ENCODE measurements at places on chromosomes 2 and 18. TPM values are rescaled to one million over a fixed set of nuclear protein-coding genes. Genes with fewer than 3 reads are reported as not detected.

FAHD2B gene
- 2.7 TPM for total RNA-seq

NAPG gene
- total RNA-seq: 60.0 TPM

PLGLB1 gene
- not detected for total RNA-seq

LIMS3 gene
- total RNA-seq: 1.1 TPM

FKBP1B gene
- total RNA-seq: 8.2 TPM

ANKRD44 gene
- total RNA-seq: 17.8 TPM

SAG gene
- not detected for total RNA-seq

COL4A3 gene
- total RNA-seq: 11.0 TPM

NAT8 gene
- not detected for total RNA-seq

SPC25 gene
- total RNA-seq: 8.6 TPM

COLEC11 gene
- total RNA-seq: 1.2 TPM

RAX gene
- total RNA-seq: not detected

CKAP2L gene
- total RNA-seq: 2.3 TPM

ALPP gene
- not detected for total RNA-seq

MATN3 gene
- total RNA-seq: 0.28 TPM

KDSR gene
- total RNA-seq: 37.2 TPM

AQP12B gene
- total RNA-seq: not detected

ADCY3 gene
- 49.0 TPM for total RNA-seq

POTEC gene
- total RNA-seq: under 0.01 TPM

SEMA4C gene
- 15.8 TPM for total RNA-seq

SPHKAP gene
- not detected for total RNA-seq

NT5C1B gene
- not detected for total RNA-seq

PRKAG3 gene
- total RNA-seq: under 0.01 TPM

ANTXR1 gene
- 45.2 TPM for total RNA-seq

LINC00305 gene
- total RNA-seq: not detected

FBXO41 gene
- 0.38 TPM for total RNA-seq

GKN2 gene
- not detected for total RNA-seq

CNTNAP5 gene
- under 0.01 TPM for total RNA-seq

BMP10 gene
- total RNA-seq: not detected

RAB27B gene
- total RNA-seq: 5.9 TPM

UGT1A3 gene
- not detected for total RNA-seq

ABCB11 gene
- total RNA-seq: not detected

CYB5A gene
- 55.4 TPM for total RNA-seq

BIRC6 gene
- 137 TPM for total RNA-seq

TTR gene
- not detected for total RNA-seq

RBM43 gene
- total RNA-seq: 2.7 TPM

RTN4 gene
- total RNA-seq: 260 TPM

COLEC12 gene
- 10.1 TPM for total RNA-seq

C18orf54 gene
- total RNA-seq: 3.1 TPM

CNRIP1 gene
- total RNA-seq: 16.9 TPM

GULP1 gene
- total RNA-seq: 38.9 TPM

CHRNG gene
- not detected for total RNA-seq

DARS1 gene
- total RNA-seq: 117 TPM

Measured in regular cardiac myocyte (primary cell).